ENCODE measurements at places on chromosomes 4 and X.

DNA sequence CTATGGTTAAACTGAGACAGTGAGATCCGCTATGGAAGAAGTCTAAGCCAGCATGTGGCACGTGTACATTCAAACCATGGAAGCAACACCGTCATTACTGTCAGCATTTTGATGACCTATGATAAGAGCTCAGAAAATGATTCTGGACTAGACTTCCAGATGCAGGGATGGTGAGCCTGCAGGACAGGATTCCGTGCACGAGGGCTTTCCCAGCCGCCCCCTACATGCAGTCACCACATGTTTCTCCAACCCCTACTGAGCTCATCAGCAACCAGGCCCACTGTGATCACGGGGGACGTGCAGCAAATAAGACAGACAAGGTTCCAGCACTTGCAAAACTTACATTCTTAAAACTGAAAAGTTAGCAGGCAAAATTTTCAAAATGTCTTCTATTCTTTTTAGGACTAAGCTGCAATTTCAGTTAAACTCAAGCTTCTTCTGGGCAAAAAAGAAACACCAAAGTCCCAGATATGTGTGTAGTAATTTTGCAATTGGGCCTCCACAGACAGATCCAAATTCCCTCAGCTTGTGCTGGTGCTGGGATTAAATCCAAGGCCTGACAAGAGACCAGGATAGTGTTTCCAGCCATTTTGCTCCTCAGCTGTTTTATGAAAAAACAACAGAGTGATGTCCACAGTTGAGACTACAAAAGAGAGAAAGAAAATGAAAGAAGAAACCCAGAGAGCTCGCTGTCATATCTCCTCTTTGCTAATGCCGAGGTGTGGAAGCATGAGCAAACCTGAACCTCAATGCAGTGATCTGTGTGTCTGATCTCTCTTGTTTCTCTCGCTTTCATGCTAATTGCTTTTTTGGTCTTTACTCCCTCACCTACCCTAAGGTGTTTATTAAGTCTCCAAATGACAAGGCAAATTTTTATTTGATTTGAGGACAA lies 118.2 kb downstream of the AFAP1 start:
- DNase-seq: no peak

- DNase-seq: no peak
Observed at GRCh38 chr4:84954982-84955567, 11.4 kb downstream of the WDFY3 start.

GRCh38 chrX:82658492-82658891 lies 849.6 kb upstream of the POU3F4 start:
- no peak for DNase-seq

GRCh38 chrX:43682726-43683125 lies 26.6 kb downstream of the MAOA start:
- DNase-seq: no peak

DNA sequence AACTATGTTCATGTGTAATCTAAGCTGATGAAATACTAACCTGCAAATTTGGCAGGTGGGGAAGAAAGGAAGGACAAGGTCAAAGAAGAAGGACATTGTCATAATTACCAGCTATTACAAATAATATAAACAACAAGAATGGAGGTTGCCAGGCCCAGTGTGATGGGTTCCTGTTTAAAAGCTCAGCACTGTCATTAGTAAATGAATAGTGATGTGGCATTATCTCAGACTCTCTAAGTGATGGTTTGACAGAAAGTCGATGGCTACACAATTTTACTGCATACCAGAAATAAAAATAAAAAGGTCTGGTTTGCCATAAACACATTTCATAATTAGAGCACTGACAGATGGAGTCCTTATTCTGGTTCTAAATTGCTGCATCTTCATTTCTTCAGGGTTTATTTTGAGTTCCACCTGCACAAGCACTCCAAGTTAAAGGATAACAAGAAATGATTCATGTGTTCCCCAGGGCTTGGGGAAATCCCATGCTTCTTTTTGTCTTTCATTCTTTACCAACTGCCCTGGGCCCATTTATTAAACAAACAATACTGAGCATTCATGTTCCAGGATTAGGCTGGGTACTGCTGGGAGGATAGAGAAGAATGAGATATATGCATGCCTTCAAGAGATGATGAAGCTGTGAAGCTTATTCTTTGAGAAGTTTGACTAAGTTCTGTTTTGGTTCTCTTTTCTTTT lies 367.8 kb upstream of the RASGEF1B start:
- DNase-seq: no peak

DNA sequence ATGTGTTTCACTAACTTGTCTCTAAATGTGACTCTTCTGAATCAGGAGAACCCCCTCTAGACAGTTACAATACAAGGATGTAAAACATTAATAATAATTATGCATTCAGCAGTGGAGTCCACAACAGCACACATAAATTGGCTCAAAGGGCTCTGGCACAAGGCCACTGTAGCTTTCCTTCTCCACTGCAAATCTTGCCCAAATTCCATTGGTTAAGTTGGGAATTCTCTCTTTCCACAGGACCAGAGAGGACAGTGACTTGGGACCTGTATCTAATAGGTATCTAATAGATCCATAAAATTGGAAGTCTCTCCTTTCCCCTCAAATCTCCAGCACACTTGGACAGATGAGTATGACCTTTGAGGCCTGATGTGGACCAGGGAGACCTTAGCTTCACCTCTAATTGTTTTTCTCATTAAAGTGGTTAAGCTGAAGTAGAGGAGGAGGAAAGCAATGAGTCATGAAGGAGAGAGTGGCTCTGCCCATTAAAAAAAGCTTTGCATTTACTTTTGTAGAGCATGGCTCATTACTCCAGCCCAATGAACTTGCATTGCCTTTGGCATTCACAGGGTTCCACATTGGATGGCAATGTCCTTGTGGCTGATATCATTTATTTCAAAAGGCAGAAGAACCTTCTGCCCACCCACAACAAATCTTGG lies 72.3 kb upstream of the SH3RF1 start:
- DNase-seq: no peak

DNA sequence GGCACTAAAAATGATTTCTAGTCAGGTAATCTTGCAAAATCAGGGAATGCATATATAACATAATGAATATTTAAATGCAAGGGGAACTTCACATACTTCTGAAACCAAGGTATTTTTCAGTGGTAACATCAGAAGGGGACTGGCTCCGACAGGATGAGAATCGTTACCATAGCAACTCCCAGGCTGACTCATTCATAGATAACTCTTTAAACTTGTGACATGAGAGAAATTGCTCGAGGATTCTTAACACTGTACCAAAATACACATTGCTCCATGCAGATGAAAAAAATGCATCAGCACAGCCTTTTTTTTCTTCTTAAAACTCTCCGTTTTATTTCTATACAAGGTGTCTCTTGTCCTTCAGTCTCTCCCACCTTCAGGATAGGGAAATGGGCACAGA lies 114.3 kb downstream of the GABRB1 start:
- DNase-seq: no peak

DNA sequence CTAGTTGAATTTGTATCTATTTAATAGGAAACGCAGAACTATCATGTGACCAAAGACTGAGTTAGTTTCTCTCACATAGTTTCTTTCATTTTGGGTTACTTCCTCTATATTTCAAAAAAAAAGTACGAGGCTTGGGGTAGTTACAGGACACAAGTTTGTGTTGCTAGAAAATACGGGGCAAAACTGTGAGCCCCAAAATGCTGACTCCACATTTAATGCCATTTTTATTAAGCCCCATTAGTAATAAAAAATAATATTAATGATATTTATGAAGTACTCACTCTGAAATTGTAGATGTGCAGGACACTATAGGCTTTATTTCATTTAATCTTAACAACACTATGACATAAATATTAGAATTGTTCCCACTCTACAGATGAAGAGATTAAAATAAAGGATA lies 268.6 kb downstream of the DTHD1 start:
- no peak for DNase-seq

GRCh38 chrX:21375708-21376009 lies 1.4 kb downstream of the CNKSR2 start:
- no peak for DNase-seq

DNA sequence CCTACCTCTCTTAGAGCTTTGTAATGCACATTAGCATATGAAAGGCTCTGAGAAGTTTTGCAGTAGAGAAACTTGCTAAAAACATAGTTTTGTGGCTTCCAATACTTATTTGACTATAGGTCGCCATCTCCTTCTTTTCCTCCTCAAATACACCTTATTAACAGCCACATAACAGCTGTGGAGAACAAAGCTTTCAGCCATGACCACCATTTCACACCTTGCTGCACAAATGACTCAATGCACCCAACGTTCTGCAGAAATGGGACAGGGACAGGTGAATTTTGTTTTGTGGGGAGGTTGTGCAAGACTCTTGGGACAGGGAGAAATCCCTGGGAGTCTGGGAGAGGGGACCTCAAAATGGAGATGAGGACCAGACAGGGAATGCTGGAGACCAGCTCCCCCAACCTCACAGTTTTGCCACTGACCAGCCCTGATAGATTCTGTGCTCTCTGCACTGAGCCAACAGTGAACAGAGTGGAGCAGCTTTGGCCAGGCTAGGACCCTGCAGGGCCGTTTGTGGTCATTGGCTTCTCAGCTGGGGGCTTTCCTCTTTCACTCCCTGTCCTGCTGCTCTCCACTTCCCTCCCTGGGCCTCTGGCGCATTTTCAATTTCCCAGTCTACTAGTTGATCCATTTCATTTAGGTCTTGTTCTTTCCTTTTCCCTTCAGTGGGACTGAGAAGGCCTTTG lies 16.6 kb downstream of the FRMPD3 start:
- DNase-seq: no peak

- no peak for DNase-seq
Observed at GRCh38 chrX:119991005-119991787, 47.6 kb upstream of the NKAP start.

GRCh38 chrX:79268788-79269187 lies 98.3 kb downstream of the ITM2A start:
- DNase-seq: no peak
